ENCODE measurements at places on chromosomes 12 and 14. TPM values are rescaled to one million over a fixed set of nuclear protein-coding genes. Genes with fewer than 3 reads are reported as not detected.
A peak's percentile ranks its signal among the peaks of the same experiment; 100 is the strongest.

- DNase-seq = no peak
These were observed 430.0 kb upstream of the SOX5 start for GRCh38 chr12:24379433-24379832.

DNA sequence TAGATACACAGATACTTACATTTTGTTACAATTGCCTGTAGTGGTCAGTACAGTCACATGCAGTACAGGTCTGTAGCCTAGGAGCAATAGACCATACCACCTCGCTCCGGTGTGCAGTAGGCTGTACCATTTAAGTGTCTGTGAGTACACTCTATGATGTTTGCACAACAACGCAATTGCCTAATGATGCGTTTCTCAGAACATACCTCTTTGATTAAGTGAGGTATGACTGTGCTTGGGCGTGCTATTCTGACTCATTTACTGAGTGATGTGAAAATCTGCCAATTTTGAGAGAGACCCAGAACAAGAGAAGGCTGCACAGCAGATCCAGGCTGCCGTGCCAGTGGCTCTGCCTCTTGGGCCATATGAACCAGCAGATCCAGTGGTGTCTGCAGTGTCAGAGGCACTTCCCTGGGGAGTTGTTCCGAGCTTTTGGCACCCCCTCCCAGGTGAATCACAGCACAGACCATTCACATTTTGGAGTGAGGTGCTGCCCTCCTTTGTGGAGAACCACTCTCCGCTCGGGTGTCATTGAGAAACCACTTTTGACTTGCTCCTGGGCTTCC is 20.4 kb downstream of the DLK1 start:
- peak; percentile 99 for DNase-seq

STAB2 gene
- not detected for total RNA-seq

GRCh38 chr12:59649203-59649602 is 53.4 kb downstream of the SLC16A7 start:
- DNase-seq = peak; percentile 14

MIP gene
- not detected for total RNA-seq

DNA sequence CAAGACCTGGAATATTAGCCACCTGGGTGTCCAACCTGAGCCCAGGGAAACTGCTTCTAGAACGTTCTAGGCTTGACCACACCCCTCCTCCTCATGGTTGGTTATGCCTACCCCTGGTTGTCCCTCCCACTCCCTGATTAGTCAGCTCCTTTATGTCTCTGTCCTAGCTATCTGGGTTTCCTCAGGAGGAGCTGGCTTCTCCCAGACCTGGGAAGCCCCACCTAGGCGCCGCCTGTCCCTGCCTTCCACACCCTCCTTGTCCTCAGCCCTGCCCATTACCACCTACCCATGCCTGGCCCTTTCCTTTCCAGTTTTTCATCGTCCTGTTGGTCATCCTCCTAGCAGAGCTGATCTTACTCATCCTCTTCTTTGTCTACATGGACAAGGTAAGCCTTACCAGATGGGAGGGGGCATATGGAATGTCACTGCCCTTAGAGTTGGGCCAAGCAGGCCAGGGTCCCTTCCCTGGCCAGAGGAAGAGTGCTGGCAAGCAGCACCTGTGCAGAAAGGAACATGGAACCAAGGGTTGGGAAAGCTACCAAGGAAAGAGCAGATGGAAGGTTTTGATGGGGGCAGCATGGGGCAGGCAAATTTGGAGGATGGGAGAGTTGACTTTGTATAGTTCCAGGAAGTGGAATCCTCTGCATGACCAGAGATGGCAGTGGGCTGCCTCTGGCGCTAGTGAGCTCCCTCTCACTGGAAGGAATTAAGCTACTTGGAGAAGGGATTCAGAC is 201.7 kb downstream of the TSPAN9 start:
- peak; percentile 29 for DNase-seq

- DNase-seq = no peak
These were observed 1131.1 kb downstream of the TMEM121 start for GRCh38 chr14:106657460-106657859.

- DNase-seq = no peak
These were observed 83.3 kb downstream of the ATXN7L3B start for GRCh38 chr12:74620921-74621320.

CCDC175 gene
- total RNA-seq = not detected

DNA sequence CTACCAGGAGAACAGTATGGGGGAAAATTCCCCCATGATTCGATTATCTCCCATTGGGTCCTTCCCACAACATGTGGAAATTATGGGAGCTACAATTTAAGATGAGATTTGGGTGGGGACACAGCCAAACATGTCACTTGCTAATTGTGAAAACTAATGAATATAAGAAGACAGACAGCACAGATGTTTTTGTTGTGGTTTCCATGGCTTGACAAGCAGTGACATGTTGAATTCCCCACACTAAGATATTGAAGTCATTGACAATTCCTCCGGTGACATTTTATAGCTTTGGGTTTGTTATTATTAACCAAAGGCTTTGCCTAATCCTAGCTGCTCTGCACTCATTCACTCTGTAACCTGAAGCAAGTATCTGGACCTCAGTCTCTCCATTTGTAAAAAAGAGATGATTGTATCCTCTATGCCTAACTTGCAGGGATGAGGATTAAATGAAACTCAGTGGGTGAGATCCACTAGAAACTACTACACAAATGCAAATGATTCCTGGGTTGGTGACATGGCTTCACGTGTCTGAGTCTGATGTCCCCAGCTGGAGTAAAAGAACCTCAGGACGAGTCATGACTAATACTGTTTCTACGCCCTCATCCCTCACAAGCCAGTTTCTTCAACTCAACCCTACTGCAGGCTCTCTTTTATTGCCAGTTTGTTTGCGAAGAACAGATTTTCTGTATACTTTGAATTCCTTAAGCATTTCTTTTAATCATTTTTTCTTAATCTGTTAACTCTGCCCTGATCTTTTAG is 71.6 kb downstream of the ASCL1 start:
- DNase-seq = no peak

- no peak for DNase-seq
These were observed 13.1 kb downstream of the EVL start for GRCh38 chr14:100078216-100078803.

DNA sequence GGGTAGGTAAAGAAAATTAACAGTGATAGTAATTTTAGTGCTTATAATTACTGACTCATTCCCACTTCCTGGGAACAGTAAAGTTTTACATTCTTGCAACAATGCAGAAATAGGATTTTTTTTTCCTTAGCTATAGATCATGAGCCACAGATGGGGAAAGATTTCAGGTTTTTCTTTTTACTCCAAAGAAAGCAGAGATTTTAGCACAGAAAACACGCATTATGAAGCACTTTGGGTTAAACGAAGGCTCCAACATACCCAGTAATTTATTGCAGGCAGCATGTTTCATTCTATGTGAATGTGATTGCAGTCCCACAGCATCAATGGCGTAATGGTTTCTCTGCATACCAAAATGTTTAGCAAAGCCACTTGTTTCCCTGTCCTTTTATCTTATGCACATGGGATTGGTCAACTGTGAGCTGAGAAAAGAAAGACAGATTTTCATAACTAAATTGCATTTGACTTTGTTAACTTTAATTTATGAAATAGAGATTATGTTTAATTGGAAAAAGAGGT is 124.6 kb upstream of the E2F7 start:
- peak; percentile 93 for DNase-seq

DNA sequence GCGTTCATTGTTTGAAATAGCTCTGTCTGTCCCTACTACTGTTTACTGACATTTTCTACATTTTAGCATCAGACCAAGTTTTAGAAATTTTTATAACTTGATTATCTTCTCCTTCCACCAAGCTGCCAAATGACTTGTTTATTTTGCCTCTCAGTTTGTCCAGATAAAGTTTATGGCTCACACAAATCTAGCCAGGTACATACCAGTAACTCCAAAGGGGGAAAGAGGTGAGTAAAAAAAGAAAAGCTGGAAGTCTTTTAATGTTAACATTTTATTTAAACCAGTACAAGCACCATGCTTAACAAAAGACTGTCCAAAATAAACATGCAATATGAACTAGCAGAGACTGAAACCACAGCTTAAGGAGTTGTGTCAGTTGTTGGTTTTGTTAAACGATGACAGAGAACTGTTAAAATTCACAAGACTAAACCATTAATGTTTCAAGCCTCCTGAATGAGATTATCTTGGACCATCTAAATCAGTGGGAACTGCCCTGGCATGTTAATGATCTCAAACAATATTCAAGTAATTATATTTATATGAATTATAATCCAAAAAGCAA is 14.5 kb downstream of the GMFB start:
- DNase-seq = no peak

DNAI7 gene
- total RNA-seq = not detected

- peak; percentile 21 for DNase-seq
These were observed 290.2 kb upstream of the FLRT2 start for GRCh38 chr14:85239791-85240190.

DNA sequence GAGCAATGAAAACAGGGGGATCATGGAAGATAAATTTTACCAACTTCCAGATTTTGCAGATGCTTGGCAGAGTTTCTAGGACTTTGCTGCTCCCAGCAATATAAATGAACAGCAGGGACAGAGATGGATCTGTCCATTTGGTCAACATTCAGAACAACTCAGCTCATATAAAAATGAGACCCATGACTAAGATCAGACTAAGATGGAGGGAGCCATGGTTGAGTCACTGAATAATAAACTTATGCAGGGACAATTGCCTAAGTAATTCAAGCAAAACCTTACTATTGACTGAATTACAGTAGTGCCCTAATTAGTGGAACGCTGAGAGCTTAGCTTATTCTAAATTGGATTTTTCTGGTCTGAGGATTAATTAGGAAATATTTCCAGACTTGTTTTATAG is 205.1 kb downstream of the SLC5A8 start:
- peak; percentile 65 for DNase-seq

GRCh38 chr12:55847603-55848291 is 5.0 kb upstream of the MMP19 start:
- peak; percentile 99 for DNase-seq

PPFIA2 gene
- not detected for total RNA-seq

DNA sequence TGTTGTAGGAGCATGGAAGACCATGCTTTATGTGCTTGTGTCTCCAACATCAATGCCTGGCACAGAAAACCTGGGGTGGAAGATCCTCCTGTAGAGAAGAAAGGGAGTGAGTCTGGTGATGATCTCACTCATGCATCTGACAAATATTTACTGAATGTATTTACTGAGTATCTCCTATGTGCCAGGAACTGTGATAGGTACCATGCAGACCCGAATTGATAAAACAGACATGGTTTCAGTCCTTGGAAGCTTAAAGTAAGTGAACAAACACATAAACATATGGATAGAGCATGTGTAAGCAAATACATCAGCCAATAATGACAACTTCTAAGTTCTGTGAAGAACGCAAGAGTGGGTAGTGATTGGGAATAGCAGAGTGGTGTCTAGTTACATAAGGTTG is 117.0 kb upstream of the CCDC198 start:
- no peak for DNase-seq

GRCh38 chr12:124736115-124737039 is 127.3 kb downstream of the SCARB1 start:
- DNase-seq = no peak

DNA sequence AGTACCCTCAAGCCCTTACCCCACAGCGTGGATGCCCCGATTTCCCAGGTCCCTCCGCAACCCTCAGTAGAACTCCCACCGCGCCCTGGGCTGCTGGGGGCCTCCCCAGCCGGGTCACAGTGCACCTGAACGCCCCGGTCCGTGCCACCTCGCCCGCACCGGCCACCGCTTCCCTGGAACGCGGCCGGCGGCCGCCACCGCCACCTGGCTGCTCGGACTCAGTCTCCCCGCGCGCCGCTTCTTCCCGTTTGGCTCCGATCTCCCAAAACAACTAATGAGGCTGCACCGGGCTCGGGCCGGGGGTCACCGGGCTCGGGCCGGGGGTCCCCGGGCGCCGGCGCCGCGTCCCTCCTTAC is 1.0 kb downstream of the ITPK1 start:
- DNase-seq = no peak

DNA sequence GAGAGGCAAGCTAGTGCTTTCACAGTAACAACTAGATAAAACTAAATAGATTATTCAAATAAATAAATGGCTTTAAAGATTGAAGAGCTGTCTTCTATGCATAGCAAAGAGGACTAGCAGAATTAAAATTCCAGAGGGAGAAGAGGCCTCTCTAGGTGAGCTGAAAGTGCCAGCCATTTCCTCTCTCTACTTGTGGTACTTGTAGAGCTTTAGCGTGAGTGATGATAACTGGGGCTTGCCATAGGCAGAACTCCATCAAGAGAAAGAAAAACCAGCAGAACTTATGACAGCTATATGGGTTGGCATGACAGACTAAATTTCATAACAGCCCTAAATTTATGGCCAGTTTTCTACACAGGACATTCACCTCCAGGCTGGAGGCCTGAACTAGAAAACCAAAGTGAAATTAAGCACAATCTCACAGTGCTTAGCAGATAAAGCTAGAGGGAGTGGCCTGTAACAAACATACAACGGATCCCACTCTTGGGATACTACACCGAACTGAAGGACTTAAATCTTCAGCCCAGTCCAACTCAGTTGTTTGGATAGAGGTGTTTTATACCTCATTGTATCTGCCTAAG is 11.0 kb downstream of the SPTLC2 start:
- DNase-seq = no peak

- DNase-seq = peak; percentile 91
These were observed 142.9 kb upstream of the KITLG start for GRCh38 chr12:88723219-88723618.

OR6C2 gene
- total RNA-seq = not detected

CLSTN3 gene
- total RNA-seq = 4.5 TPM

- peak; percentile 37 for DNase-seq
These were observed 22.9 kb downstream of the CPSF2 start for GRCh38 chr14:92144708-92145107.

- no peak for DNase-seq
These were observed 250.9 kb upstream of the SYT10 start for GRCh38 chr12:33690562-33690961.

RIN3 gene
- total RNA-seq = 1.8 TPM

USP44 gene
- total RNA-seq = 0.76 TPM

GRCh38 chr12:45220363-45220931 is 4.6 kb downstream of the ANO6 start:
- no peak for DNase-seq

KLRD1 gene
- 0.11 TPM for total RNA-seq

DNA sequence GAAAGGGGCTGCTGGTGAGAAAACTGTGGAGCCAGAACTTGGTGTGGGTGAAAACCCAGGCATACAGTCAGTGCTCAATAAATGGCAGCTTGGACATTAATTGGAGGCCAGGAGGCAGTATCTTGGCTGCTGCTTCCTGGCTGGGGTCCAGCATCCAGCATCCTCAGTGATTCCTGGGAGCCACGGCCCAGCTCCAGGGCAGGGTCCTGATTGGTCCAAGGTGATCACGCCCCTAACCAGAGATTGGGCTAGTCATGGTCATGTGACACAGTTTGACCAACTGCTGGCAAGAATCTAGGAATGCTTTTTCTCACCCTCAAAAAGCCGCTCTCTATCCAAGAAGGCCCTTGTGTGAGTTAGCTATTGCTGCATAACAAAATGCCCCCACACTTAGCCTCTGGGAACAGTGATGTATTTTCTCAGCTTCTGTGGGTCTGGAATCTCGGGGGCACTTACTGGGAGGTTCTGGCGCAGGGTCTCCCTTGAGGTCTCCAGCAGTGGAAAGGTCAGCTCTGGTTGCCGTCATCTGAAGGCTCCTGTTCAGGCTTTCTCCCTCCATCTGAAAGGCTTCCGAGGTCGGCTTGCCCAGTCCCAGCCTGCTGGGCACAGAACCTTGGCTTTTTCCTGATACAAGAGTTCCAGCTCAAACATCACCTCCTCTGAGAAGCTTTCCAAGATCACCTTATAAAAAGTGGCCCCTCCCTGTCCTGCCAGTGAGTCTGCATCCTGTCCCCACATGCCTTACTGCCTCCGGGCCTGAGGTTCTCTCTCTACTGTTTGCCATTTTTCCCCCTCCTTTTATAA is 119.2 kb upstream of the NCOR2 start:
- DNase-seq = peak; percentile 46

- DNase-seq = no peak
These were observed 182.5 kb upstream of the NPAS3 start for GRCh38 chr14:32756173-32756572.

Data from GM23248 (cell line).